Cardiac muscle cell (in vitro differentiated cells and primary cell): ENCODE measurements at places on chromosomes 2 and 18.

- peak overlapping the region; percentile 35 for H3K27ac ChIP-seq
- DNase-seq = no peak
- peaks cover 4% of the 10 kb centered on the region for H3K4me1 ChIP-seq
- H3K36me3 ChIP-seq = no peaks in the 10 kb centered on the region
- no peaks in the 10 kb centered on the region for H3K27me3 ChIP-seq
Observed at GRCh38 chr2:186749219-186749618, 55.4 kb downstream of the FAM171B start.

DNA sequence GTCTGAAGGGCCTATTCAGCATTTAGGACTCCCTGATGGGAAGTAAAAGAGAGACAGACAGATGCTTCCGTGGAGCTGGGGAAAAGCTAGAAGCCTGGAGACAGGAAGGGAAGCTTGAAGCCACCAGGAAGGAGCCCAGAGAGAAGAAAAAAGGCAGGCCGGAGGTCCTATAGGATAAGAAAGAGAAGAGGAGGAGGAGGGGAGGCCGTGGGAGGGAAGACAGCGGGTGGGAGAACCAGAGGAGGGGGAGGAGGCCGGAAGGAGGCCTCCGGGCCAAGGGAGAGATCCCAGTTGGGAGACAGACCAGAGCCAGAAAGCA is 107.1 kb upstream of the PKDCC start:
- H3K27ac ChIP-seq = peak overlapping the region; percentile 29
- peaks cover 55% of the 10 kb centered on the region for H3K4me1 ChIP-seq
- no peak overlapping the region for H3K4me3 ChIP-seq
- peak; percentile 93 for DNase-seq
- H3K27me3 ChIP-seq = no peaks in the 10 kb centered on the region

GRCh38 chr18:28529644-28530043 is 352.7 kb upstream of the CDH2 start:
- H3K27ac ChIP-seq = no peak overlapping the region
- H3K4me3 ChIP-seq = no peak overlapping the region
- H3K27me3 ChIP-seq = no peaks in the 10 kb centered on the region
- H3K4me1 ChIP-seq = no peaks in the 10 kb centered on the region
- no peak for DNase-seq

GRCh38 chr2:85922199-85922598 is 33.4 kb upstream of the ST3GAL5 start:
- H3K27ac ChIP-seq = no peak overlapping the region
- H3K4me1 ChIP-seq = no peaks in the 10 kb centered on the region
- H3K27me3 ChIP-seq = no peaks in the 10 kb centered on the region
- DNase-seq = no peak

GRCh38 chr18:60389314-60389713 is 16.7 kb upstream of the MC4R start:
- no peaks in the 10 kb centered on the region for H3K36me3 ChIP-seq
- H3K4me3 ChIP-seq = no peak overlapping the region
- H3K4me1 ChIP-seq = no peaks in the 10 kb centered on the region
- H3K27me3 ChIP-seq = no peaks in the 10 kb centered on the region
- DNase-seq = no peak

GRCh38 chr2:73931531-73932500 is 5.1 kb downstream of the DGUOK start:
- peaks cover 12% of the 10 kb centered on the region for H3K4me1 ChIP-seq
- no peak overlapping the region for H3K4me3 ChIP-seq
- no peak for DNase-seq
- H3K27me3 ChIP-seq = no peaks in the 10 kb centered on the region
- H3K27ac ChIP-seq = no peak overlapping the region

DNA sequence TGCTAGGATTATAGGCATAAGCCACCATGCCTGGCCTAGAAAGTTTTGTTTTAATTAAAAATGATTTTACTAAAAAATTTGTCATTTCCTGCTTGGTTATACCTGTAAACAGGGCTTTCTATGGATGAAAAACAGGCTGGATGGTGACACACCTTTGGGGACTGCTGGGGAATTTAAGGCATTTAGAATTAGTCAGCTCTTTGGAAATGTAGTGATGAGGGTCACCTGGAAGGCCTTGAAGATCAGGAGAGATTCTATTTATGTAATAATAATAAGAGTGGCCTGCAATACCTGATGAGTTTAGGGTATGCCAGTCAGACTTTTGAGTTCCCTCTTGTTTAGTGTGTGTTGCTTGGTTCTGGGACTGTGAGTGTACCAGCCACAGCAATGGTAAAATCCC is 51.1 kb downstream of the RALBP1 start:
- H3K4me1 ChIP-seq = no peaks in the 10 kb centered on the region
- H3K27ac ChIP-seq = no peak overlapping the region
- no peak overlapping the region for H3K4me3 ChIP-seq
- no peak for DNase-seq
